ENCODE measurements at places on chromosomes 1 and 21.

- no peaks in the 10 kb centered on the region for H3K27me3 ChIP-seq
- H3K27ac ChIP-seq = no peak overlapping the region
- peaks cover 5% of the 10 kb centered on the region for H3K4me1 ChIP-seq
- no peak overlapping the region for H3K4me3 ChIP-seq
These were observed 198.6 kb downstream of the MRPL39 start for GRCh38 chr21:25408666-25409065.

GRCh38 chr1:76494807-76495206 lies 372.5 kb upstream of the ST6GALNAC5 start:
- H3K4me3 ChIP-seq = no peak overlapping the region
- no peaks in the 10 kb centered on the region for H3K4me1 ChIP-seq
- no peak for DNase-seq
- H3K27ac ChIP-seq = no peak overlapping the region
- no peaks in the 10 kb centered on the region for H3K36me3 ChIP-seq

DNA sequence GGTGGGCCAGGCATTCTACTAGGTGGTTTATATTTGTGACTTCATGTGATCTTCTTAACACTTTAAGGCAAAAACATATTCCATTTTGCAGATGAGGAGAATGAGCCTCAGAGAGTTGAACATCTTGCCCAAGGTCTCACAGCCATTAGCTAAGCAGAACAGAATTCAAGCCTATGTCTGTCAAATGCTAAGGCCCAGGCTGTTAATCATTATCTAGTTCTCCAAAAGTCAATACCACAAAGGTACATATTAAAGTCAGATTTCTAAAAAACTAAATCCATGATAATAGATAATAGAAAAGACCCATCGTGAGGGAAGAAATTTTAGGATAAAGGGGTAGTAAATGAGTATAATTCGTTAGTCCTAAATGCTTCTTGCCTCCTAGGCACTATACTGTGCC lies 234.3 kb downstream of the KCNH1 start:
- H3K27me3 ChIP-seq = no peaks in the 10 kb centered on the region
- H3K4me3 ChIP-seq = no peak overlapping the region
- DNase-seq = no peak
- H3K4me1 ChIP-seq = no peaks in the 10 kb centered on the region
- H3K27ac ChIP-seq = no peak overlapping the region

DNA sequence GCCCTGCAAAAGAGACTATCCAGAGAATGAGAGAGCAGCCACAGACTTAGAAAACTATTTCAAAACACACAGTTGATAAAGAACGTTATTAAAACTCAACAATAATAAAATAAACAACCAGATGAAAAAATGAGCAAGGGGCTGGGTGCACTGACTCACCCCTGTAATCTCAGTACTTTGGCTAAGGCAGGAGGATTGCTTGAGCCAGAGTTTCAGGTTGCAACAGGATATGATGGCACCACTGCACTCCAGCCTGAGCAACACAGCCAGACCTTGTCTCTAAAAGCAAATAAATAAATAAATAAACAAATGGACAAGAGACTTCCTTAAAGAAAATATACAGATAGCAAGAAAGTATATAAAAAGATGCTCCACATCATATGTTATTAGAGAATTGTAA lies 144.6 kb downstream of the LRRIQ3 start:
- no peaks in the 10 kb centered on the region for H3K27me3 ChIP-seq
- H3K36me3 ChIP-seq = no peaks in the 10 kb centered on the region
- DNase-seq = no peak
- no peaks in the 10 kb centered on the region for H3K4me1 ChIP-seq
- no peak overlapping the region for H3K27ac ChIP-seq

DNA sequence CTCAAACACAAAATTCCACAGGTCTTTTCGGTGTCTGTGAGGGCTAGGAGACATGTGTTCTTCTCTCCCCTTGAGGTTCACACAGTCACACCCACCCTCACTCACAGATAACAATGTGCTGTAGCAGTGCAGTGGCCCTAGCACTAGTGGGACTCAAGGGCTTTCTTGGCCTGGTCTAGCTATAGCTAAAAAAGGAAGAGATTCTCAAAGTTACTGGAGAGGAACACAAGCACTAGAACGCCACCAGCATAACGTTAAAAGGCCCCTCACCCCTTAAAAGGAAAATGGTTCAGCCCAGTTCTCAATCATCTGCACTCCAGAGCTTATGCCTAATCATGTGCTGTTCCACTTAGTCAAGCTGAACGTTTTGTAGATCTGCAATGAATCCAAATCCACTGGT lies 39.5 kb downstream of the RGS8 start:
- H3K36me3 ChIP-seq = no peaks in the 10 kb centered on the region
- no peak for DNase-seq
- H3K4me1 ChIP-seq = no peaks in the 10 kb centered on the region
- no peak overlapping the region for H3K4me3 ChIP-seq

GRCh38 chr1:230899841-230900251 lies 31.5 kb upstream of the C1orf198 start:
- DNase-seq = no peak
- peaks cover 30% of the 10 kb centered on the region for H3K4me1 ChIP-seq
- H3K27me3 ChIP-seq = no peaks in the 10 kb centered on the region
- no peak overlapping the region for H3K4me3 ChIP-seq

GRCh38 chr1:150366416-150367296 lies 2.7 kb downstream of the RPRD2 start:
- peaks cover 45% of the 10 kb centered on the region for H3K4me1 ChIP-seq
- H3K27me3 ChIP-seq = no peaks in the 10 kb centered on the region
- H3K27ac ChIP-seq = peak overlapping the region; percentile 99
- no peaks in the 10 kb centered on the region for H3K36me3 ChIP-seq

- H3K36me3 ChIP-seq = no peaks in the 10 kb centered on the region
- peaks cover 18% of the 10 kb centered on the region for H3K4me1 ChIP-seq
- no peak overlapping the region for H3K27ac ChIP-seq
- peak; percentile 11 for DNase-seq
These were observed 5.2 kb upstream of the MYOM3 start for GRCh38 chr1:24117132-24117531.

DNA sequence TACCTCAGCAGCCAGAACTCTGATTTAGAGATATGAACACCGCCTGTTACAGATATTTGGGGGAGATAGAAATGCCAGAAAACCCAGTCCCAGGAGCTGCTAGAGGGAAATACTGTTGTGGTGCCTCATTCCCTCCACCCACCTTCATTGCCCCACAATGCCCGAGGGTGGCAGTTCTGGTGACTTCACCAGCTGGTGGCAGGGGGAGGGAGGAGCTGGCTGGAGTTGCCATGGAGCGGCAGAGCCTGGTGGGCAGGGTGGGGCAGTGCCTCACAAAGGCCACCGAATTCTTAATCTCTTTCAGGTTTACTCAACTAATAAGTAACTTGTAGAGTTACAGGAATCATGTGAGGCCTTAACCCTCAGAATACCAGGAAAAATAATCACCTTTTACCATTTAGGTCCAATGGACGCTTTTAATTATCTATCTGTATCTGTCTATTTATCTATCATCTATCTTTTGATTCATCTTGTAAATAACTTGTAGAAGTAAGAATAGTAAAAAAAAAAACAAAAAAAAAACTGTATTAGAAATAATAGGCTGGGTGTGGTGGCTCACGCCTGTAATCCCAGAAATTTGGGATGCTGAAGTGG lies 11.7 kb upstream of the S100A11 start:
- DNase-seq = peak; percentile 92
- H3K27me3 ChIP-seq = no peaks in the 10 kb centered on the region
- peak overlapping the region; percentile 95 for H3K27ac ChIP-seq
- peak overlapping the region; percentile 33 for H3K4me3 ChIP-seq
- no peaks in the 10 kb centered on the region for H3K36me3 ChIP-seq

DNA sequence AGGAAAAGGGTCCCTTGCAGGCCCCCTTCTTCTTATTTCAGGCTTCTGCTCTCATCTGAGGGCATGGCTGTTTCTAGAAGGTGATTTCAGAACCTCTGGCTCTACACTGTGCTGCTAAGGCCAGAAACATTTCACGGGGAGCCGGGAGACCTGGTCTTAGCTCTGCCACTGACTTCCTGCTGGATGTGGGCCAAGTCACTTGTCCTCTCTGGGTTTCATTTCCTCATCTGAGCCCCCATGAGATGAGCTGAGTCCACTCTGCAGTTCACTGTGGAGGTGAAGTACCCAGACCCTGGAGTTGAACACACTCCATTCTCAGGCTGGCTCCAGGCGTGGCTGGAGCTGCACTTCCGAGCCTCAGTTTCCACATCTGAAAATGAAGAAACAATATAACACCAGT lies 2.1 kb downstream of the PADI1 start:
- no peak overlapping the region for H3K4me3 ChIP-seq
- peaks cover 12% of the 10 kb centered on the region for H3K4me1 ChIP-seq
- H3K36me3 ChIP-seq = no peaks in the 10 kb centered on the region
- H3K27me3 ChIP-seq = peaks cover 11% of the 10 kb centered on the region
- no peak overlapping the region for H3K27ac ChIP-seq

GRCh38 chr1:21592086-21592865 lies 76.9 kb downstream of the RAP1GAP start:
- no peak overlapping the region for H3K4me3 ChIP-seq
- H3K36me3 ChIP-seq = peaks cover 6% of the 10 kb centered on the region
- peaks cover 17% of the 10 kb centered on the region for H3K27me3 ChIP-seq
- H3K27ac ChIP-seq = no peak overlapping the region
